ENCODE measurements at places on chromosomes 5 and 9. TPM values are rescaled to one million over a fixed set of nuclear protein-coding genes. Genes with fewer than 3 reads are reported as not detected.
A peak's percentile ranks its signal among the peaks of the same experiment; 100 is the strongest.

DNA sequence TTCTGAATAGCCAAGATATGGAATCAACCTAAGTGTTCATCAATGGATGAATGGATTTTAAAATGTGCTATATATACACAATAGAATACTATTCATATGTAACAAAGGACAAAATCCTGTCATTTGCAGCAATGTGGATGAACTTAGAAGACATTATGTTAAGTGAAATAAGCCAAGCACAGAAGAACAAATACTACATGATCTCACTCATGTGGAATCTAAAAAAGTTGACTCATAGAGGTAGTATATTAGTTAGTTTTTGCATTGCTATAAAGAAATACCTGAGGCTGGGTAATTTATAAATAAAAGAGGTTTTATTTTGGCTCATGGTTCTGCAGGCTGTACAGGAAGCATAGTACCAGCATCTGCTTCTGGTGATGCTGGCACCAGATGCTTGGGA lies 8.1 kb downstream of the CATSPER3 start:
- DNase-seq: peak; percentile 44

Gene RASGRF2
- polyA plus RNA-seq: 0.05 TPM

- peak; percentile 63 for DNase-seq
Observed at GRCh38 chr5:24788829-24789514, 144.2 kb upstream of the CDH10 start.

DNA sequence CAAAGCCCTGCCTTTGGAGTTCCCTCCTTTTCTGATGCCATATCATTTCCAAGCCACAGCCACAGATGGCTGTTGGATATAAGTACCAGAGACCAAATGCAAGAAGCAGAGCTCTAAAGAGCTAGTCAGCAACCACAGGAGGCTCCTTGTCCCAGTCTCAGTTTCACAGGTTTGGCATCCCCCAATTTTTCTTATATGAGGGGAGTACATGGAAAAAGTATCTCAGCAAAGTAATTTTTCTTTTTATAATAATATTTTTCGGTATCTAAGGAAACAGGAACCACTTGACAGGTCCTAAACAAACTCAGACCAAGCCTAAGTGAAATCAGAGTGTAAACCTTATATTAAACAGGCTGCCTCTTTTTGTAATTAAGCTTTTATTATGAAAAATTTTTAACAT lies 20.1 kb downstream of the GZMK start:
- DNase-seq: no peak

GRCh38 chr9:89701221-89701798 lies 96.5 kb downstream of the GADD45G start:
- DNase-seq: no peak

DNA sequence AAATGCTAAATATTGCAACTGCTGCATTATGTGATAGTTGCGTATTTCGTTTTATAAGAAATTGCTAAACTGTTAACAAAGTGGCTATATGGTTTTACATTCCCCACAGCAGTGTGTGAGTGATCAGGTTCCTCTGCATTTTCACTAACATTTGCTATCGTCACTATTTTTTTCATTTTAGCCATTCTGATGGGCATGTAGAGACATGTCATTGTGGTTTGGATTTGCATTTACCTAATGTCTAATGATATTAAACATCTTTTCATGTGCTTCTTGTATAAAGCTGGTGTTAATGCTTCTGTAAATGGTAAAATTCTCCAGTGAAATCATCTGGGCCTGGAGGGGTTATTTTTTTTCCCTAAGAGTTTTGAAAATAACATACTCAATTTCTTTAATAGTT lies 61.6 kb downstream of the ERCC6L2 start:
- peak; percentile 66 for DNase-seq

Gene MLANA
- polyA plus RNA-seq: not detected

Gene C6
- not detected for polyA plus RNA-seq

GRCh38 chr5:110048491-110048890 lies 358.8 kb downstream of the MAN2A1 start:
- no peak for DNase-seq

DNA sequence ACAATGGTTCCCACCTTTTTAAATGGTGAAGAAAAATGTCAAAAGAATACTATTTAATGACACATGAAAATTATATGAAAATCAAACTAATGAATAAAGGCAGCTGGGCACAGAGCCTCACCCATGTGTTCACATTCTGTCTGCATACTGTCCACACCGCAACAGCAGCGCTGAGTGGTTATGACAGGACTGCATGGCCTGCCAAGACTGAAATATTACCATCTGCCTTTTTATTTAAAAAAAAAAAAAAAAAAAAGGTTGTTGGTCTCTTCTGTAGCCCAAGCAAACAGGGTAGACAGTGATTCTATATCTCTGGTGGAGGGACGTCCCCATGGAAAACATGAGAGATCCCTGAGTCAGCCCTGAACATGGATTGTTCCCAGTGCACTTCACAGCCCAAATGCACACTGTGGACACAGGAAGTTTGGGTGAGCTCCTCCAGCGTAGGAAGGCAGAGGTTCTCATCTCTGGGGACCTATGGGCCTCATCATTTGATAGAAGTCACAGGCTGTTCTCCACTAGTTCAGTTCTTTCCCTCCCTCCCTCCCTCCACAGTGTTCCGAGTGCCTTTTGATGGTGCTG lies 44.9 kb upstream of the SHC3 start:
- DNase-seq: no peak

Gene GRXCR2
- not detected for polyA plus RNA-seq

DNA sequence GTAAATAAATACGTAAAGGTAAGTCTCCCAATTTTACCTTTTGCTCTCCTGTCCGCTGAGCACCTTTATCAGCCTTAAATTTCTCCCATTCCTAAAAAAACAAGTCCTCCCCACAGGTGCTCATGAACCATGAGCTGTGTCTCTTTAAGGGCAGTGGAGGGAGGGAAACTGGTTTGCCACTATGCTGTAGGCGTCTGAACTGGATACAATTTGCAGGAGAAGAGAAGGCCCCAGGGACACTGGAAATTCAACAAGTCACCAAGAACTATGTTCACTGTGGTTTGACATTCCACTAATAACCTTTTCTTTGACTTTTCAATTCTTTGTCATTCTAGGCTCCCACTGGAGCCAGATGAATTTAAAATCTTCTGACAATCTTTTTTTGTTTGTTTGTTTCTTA lies 72.2 kb downstream of the LHFPL2 start:
- no peak for DNase-seq

DNA sequence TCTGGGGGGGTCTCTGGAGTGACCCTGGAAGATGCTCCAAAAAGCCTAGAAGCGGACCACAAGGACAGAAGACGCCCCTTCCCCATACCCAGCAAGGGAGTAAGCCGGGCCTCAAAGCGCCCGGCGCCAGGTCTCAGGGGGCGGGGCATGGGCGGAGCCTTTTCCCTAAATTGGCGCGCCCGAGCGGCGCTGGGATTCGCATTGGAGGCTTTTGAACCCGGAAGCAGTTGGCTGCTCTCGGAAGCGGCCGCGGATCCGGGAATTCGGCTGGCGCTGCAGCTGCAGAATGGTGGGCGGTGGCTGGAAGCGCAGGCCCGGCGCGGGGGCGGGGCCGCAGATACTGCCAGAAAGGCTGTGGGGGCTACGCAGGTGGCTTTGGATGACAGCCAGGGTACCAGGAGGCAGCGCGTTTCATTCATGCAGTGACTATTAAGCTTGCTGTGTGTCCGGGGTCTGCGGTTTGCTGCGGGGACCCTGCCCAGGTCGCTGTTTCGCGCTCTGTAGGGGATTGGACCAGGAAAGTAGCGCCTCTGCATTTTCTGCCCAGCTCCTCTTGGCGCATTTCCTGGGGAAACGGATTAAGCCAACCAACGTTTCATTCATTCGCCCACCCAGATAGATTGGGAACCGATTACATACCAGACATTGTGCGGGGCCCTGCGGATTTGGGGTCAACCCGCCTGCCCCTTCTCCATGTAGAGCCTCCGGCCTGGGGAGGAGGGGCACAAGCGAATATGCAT lies 83.0 kb upstream of the FREM1 start:
- DNase-seq: peak; percentile 24

- DNase-seq: no peak
Observed at GRCh38 chr9:16268067-16268881, 602.2 kb downstream of the BNC2 start.

DNA sequence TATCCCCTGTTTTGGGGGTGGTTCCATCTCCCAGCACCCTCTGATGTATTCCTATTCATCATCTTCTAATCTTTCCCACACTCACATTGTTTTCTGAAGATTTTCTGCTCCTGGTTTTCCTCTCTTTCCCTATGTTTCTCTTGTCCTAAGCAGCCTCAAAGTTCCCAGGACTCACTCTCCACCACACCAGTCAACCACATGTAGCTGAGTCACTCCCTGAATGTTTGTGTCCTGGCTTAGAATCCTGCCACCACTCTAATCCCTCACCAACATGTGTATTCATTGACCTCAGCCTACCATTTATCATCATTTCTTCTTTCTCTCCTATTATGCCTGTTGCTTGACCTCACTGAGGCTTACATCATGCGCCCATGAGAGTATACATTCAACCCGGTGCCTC lies 282.4 kb upstream of the ADAMTS16 start:
- DNase-seq: peak; percentile 7

DNA sequence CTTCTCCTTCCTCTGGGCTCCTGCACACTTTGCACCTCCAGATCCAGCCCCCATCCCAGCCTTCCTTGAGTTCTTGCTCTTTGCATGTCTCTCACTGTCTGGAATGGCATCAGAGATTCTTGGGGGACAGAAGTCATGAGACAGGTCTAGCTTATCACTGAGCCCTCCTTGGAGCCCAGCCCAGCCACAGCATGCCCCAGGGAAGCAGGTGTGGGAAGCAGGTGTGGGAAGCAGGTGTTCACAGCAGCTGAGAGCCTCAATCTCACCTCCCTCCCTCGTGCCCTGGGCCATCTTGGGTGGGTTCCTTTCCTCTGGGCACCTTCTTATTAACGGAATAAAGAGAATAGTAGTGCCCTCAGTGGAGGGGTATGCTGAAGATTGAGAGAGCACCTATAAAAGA lies 27.2 kb downstream of the SLC6A7 start:
- DNase-seq: no peak

GRCh38 chr5:68849906-68850305 lies 243.9 kb upstream of the SLC30A5 start:
- no peak for DNase-seq

Gene LMX1B
- 5.3 TPM for polyA plus RNA-seq

DNA sequence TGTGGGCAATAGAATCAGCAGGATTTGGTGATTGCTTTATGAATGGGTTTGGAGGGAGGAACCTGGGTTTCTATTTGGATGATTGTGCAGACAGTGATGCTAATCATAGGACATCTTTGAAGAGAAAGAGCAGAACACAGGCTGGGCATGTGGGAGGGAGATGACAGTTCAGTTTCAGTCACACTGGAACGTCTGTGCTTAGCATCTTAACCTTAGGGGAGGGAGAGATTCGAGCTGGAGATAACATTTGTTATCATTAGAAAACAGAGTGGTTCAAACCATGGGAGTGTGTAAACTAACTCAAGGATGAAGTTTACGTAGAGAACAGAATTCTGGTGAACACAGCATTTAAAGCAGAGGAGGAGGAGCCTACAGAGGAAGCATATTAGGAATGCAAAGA lies 138.6 kb upstream of the PPP2R2B start:
- no peak for DNase-seq

Gene PCDHA4
- not detected for polyA plus RNA-seq

- no peak for DNase-seq
Observed at GRCh38 chr5:884345-885126, 8.1 kb downstream of the BRD9 start.

DNA sequence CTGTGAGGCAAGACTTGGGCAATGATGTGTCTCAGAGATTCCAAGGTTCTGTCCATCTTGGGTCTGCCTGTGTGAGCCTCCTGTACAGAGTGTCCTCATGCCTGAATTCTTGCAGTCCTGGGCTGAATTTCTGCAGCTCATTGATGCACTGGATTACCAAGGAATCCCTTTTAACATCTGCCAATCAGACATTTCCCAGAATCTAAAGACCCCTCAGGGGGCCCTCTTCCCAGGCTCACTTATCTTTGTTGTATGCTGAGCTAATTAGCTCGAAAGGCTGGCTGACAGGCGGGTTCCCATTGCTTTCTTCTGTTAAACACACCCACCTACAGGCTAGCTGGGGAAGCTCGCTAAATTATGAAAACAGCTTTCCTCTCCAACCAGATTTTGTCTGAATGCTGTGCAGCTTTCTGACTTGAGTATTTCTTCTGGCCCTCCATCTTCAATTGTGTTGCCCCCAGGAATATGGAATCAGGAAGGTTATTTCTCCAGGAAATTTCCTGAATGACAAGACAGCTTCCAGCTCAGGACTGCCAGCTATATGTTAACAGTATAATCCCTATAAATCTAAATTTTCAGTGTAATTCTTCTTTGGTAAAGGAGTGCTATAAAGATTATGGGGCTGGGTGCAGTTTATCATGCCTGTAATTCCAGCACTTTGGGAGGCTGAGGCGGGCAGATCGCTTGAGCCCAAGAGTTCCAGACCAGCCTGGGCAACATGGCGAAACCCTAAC lies at the start of gene LIX1:
Gene LIX1 (minus strand): TSS at position 91 of the 734 bp plus-strand sequence. CDS start 35 bp downstream, at position 56.
- peak; percentile 8 for DNase-seq

DNA sequence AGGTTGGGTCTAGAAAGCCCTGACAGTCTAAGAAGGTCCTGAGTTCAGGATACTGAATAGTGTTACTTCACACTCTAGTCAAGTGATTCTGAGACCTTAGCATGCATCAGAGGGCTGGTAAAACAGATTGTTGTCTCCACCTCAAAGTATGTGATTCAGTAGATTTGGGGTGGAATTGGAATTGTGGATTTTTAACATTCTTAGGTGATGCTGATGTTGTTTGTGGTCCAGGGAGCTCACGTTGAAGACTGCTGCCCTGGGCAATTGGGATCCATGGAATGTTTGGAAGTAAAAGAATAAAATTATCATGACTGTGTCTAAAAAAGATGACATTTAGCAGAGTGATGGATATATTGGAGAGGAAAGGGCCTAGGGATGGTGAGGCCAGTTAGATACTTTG lies 75.6 kb downstream of the VCAN start:
- no peak for DNase-seq

- DNase-seq: peak; percentile 47
Observed at GRCh38 chr5:154523709-154524108, 45.7 kb upstream of the HAND1 start.

DNA sequence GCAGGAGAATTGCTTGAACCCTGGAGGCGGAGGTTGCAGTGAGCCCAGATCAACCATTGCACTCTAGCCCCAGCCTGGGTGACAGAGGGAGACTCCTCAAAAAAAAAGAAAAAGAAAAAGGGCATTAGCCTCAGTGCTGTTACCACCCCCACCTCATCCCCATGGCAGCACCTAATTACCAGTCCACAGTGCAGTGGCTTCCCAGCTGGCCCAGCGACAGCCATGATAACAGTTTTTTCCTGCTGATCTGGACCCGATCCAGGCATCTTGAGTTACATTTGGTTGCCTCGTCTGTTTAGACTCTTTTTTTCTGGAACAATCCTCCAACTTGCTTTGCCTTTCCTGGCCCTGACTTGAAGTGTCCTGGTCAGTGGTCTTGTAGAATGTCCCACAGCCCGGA lies 24.4 kb downstream of the NCS1 start:
- no peak for DNase-seq

- no peak for DNase-seq
Observed at GRCh38 chr5:126334760-126335159, 88.4 kb upstream of the GRAMD2B start.

- DNase-seq: no peak
Observed at GRCh38 chr5:177093082-177093712, 6.5 kb downstream of the FGFR4 start.

GRCh38 chr5:172881691-172882370 lies 47.8 kb downstream of the ERGIC1 start:
- no peak for DNase-seq

GRCh38 chr5:92795633-92796032 lies 785.4 kb downstream of the NR2F1-AS1 start:
- DNase-seq: peak; percentile 33

Gene SLIT3
- polyA plus RNA-seq: 21.7 TPM
